ENCODE measurements at places on chromosomes 6 and 20.

- no peak for DNase-seq
These were observed 77.5 kb upstream of the POPDC3 start for GRCh38 chr6:105257340-105257739.

GRCh38 chr6:136161950-136162349, 88.2 kb downstream of the MTFR2 start:
- no peak for DNase-seq

DNA sequence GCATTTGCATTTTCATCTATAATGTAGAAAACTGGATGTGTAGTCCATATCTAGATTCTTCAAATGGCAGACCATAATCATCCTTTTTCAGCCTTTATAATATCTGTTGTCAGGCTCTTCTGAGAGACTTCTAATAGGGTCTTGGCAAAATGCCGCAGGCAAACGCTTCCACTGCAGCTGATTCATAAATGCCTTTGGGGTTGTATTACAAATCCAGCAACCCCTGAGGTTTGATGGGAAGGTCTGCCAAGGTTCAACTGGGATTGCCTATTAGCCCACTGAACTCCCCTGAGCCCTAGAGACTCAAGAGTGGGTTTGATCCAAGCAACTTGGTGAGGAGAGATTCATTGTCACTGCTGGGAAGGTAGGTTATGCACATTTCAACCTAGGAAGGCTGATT, 365.2 kb upstream of the POU3F2 start:
- no peak for DNase-seq

- peak; percentile 68 for DNase-seq
These were observed 47.5 kb downstream of the DSTN start for GRCh38 chr20:17617212-17617867.

DNA sequence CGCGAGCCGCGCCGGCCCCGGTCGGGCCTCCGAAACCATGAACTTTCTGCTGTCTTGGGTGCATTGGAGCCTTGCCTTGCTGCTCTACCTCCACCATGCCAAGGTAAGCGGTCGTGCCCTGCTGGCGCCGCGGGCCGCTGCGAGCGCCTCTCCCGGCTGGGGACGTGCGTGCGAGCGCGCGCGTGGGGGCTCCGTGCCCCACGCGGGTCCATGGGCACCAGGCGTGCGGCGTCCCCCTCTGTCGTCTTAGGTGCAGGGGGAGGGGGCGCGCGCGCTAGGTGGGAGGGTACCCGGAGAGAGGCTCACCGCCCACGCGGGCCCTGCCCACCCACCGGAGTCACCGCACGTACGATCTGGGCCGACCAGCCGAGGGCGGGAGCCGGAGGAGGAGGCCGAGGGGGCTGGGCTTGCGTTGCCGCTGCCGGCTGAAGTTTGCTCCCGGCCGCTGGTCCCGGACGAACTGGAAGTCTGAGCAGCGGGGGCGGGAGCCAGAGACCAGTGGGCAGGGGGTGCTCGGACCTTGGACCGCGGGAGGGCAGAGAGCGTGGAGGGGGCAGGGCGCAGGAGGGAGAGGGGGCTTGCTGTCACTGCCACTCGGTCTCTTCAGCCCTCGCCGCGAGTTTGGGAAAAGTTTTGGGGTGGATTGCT, 1.3 kb downstream of the VEGFA start:
- DNase-seq = peak; percentile 59
